Stimulated activated CD4-positive, alpha-beta T cell treated with anti-CD3 and anti-CD28 coated beads, TNF-alpha, amount 100 ng/mL, for 48 hours (primary cell): ENCODE measurements at places on chromosomes 2 and 18.

- no peak for DNase-seq
These were observed 20.6 kb downstream of the MPPE1 start for GRCh38 chr18:11887328-11888128.

- DNase-seq, result peak; percentile 83
These were observed 2.4 kb upstream of the PROC start for GRCh38 chr2:127415593-127416505.

- no peak for DNase-seq
These were observed 1630.4 kb upstream of the ACVR2A start for GRCh38 chr2:146214394-146214929.

GRCh38 chr2:222241128-222241870 is 57.5 kb downstream of the PAX3 start:
- no peak for DNase-seq

GRCh38 chr2:36369716-36370115 is 14.1 kb downstream of the CRIM1 start:
- no peak for DNase-seq

DNA sequence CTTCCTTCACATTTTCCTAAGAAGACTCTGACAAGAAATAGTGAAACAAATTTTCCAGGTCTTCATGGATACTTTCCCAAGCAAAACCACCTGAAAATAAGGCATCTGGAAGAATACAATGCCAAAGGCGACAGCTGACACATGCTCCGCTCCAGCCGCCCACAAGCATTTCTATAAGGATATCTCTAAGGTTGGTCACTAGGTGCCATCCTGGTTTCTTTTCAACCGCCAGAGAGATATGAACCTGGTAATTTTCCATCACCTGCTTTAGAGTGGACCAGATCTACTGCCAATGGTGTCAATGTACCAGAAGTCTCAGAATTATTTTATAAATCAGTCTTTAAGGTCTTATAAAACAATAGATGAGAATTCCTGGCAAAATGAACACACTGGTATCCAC is 97.2 kb downstream of the GAREM1 start:
- DNase-seq, result no peak

DNA sequence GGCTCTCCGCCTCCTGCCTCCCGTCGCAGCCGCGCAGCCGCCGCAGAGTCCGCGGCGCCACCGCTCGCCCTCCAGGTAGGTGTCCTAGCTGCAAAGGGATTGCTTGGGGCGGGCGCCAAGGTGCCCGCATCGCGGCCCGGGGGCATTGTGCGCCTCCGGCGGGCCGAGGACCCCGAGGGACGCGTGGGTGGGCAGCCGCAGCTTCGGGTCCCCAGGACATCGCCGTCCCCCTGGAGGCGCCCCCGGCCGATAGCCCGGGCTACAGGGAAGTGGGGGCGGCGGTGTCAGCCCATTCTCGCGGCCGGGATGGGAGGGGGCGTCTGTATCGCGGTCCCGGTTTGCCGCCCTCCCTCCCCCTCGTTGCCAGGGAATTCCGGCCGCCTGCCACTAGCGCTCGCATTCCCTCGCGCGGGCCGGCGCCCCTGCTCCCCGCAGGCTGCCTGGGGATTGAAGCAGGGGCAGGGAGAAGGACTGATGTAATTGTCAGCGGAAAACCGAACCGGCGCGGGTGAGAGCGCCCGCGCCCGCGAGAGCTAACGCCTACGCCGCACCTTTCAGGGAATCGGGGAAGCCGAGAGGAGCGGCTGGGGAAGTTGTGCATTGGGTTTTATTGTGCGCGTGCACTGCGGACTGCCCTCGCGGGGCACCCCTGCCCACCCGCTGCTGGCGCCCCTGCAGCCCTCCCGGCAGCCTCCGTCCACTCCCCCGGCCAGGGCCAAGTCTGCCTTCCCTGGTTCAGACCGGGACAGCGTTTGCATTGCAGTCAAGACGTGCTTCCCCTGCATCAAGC is 483 bp downstream of the OSBPL6 start:
- DNase-seq, result no peak

DNA sequence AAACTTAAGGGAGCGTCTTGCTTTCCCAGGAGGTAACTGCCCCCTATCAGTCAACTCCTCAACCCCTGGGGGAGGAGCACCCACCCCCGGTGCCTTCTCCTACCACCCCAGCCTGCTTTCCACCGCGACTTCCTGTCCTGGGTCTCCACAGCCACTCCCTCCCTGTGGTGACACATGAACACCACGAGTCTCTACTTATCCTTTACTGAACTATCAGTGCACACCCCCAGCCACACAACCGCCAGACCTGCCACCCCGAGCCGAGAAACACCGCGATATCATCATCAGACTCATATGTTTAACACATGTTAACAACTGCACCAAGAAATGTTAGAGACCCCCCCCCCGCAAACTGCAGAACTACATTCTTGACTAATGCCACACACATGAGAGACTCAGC is 43.3 kb downstream of the LONRF2 start:
- no peak for DNase-seq

DNA sequence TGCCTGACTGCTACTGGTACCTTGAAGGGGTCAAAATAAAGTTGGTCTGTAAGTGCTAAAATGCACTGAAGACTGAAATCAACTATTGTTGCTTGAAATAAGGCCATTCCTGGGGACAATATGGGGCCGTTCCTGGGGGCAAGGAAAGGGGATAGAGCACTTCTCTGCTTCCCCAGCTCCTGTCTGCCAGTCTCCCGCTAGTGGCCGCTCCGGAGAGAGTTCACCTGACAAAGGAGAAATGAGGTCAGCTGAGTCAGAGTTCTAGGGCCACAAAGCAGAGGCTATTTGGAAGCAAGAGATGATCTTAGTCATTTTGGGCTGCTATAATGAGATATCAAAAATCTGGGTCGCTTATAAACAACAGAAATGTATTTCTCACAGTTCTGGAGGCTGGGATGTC is 345.9 kb downstream of the TSN start:
- no peak for DNase-seq

GRCh38 chr18:25725501-25725900 is 364.9 kb downstream of the SS18 start:
- DNase-seq, result no peak

GRCh38 chr2:232485348-232485756 is 2.3 kb downstream of the ECEL1 start:
- no peak for DNase-seq

DNA sequence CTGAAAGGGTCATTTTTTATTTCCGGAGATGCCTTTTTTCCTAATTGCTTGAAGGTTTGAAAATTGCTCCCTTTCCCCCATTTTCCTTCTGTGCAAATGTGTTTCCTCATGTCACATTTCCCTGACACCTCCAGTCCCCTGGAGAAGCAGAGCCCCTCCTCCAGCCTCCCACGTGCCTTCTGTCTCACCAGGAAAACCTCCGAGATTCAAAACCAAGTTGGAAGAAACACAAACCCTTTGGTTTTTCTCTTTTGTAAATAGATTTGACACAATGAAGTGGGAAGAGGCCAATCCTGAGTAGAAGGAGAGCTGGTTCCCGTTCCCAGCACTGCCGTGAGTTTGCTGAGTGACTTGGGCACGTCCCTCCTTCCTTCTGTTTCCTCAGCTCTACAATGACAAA is 125.4 kb upstream of the MYCN start:
- no peak for DNase-seq

- no peak for DNase-seq
These were observed 57.4 kb downstream of the ADI1 start for GRCh38 chr2:3461801-3462492.

- DNase-seq, result no peak
These were observed 10.7 kb downstream of the CYRIA start for GRCh38 chr2:16654833-16655444.

DNA sequence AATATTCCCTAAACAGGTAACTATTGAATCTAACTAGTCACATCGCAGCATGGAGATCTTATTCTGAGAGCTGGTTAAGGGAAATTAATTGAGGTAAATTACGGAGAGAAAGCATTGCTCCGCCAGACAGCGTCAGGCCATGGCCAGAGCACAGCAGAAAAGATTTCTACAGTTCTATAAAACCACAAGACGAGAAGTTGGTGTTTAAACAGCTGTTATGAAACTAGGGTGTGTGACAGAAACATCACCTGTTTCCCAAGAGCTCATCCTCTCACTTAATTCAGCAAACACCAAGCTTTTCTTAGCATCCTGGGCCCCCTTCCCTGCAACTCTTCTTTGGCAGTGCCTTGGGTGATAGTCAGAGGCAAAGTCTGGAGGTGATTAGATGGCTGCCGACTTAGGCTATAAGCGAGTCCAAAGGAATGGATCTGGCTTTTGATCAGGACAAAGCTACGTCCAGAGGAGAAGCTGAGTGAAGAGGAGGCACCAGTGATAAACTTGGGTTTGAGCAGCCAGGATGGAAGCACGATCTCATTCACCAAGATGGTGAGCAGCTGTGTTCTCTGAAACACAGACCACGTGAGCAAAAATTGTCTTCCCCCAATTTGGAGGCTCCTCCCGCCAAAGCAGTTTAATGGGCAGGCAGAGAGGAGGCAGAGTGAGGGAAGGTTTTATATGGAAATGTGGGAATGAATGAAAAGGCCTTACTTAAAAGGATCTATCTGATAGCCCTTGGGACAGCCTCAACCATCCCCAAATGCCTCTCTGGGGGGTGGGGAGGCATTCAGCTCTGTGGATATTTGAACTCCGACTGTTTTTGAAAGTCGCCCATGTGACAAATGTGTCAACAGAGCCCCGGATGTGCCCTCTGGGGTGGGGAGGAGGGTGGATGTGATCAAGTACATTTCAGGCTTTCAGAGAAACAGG is 57.8 kb downstream of the PKDCC start:
- DNase-seq, result no peak

GRCh38 chr2:104473546-104473945 is 380.4 kb upstream of the POU3F3 start:
- no peak for DNase-seq

DNA sequence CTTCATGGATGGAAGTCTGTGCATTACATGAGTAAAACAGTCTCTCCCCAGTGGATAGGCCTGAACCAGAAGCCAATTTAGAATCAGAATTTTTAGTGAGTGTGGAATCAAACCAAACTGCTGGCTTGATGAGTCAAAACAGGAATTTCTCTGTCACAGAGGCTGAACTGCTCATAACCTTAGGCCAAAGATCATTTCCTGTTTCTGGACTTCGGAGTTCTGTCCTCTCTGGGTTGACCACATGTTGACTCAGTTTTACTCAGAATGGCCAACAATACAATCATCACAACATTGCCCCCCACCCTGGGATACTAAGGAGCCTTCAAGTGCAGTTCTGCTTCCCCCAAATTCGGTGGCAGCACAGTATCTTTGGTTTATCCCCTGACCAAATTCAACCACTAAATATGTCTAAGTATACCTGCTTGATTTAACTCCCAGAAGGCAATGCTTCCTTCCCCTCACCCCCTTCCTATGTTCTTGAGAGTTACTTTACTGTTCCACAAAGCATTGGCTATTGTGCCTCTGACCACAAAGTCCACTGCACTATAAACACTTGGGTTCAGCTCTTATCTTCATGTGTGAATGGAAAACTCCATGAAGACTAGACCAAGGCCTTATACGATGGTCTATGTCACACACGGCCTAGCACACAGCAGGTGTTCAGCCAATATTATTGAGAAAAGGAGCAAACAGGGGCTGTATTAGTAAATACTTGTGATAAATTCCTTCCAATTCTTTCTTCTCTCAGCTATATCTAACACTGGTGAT is 67.8 kb downstream of the NXPH2 start:
- DNase-seq, result no peak

- no peak for DNase-seq
These were observed 71.0 kb downstream of the CWC22 start for GRCh38 chr2:179936141-179936540.

DNA sequence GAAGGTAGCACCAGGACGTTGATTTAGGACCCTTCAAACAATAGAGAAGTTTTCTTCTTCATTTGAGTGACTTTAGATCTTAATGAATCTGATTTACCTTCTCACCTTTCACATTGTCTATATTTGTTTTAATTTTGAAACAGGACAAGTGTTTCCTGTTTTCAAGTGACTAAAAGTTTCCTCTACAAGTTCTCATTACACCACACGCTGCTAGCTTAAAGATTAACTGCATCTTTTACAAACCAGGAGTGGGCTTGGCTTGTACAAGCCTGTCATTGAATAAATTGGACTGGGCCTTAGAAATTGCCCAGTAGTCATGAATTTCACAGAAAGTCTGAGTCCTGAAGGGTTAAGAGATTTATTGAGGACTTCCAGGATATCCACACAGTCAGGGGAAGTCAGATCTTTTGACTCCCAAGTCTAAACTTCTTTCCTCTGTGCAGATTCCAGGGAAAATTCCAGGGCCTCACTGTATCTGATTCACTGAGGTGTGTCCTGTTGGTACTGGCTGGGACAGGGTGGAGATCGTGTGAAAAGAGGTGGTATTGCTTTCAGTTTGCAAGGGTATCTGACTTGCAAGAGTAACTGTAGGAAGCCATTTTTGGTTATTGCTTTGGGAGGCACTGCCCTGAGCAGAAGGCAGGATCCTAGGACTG is 3.4 kb downstream of the SGPP2 start:
- no peak for DNase-seq

GRCh38 chr18:47077111-47077510 is 41.7 kb upstream of the ELOA2 start:
- DNase-seq, result no peak

DNA sequence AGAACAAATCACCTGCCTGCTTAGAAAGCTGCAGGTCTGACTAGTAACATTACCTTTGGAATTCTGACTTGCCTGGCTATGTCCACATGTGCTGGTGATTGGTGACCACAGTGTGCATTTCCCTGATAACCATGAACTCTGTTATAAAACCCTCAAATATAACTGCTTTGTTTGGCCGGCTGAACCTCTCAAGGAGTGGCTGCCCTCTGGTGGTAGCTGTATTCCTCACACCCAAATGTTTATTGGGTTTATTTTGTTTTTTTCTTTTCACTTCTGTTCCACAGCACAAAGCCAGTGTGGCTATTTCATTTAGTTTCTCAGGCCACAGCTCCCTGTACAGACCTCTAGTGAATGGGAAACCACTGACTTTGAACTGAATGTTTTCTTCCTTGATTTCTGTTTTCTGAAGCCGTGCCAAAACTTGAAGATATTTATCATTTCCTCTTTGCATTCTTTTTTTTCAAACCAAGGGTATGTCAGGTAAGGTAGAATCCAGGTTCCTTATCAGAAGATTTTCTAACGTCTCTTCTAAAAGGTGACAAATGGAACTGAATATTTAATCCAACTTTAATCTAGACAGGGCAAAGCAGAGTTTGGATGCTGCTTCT is 549.0 kb upstream of the VRK2 start:
- DNase-seq, result no peak

- no peak for DNase-seq
These were observed 180.0 kb upstream of the CCDC150 start for GRCh38 chr2:196459539-196459938.
